ENCODE measurements at places on chromosomes 6 and 20.

DNA sequence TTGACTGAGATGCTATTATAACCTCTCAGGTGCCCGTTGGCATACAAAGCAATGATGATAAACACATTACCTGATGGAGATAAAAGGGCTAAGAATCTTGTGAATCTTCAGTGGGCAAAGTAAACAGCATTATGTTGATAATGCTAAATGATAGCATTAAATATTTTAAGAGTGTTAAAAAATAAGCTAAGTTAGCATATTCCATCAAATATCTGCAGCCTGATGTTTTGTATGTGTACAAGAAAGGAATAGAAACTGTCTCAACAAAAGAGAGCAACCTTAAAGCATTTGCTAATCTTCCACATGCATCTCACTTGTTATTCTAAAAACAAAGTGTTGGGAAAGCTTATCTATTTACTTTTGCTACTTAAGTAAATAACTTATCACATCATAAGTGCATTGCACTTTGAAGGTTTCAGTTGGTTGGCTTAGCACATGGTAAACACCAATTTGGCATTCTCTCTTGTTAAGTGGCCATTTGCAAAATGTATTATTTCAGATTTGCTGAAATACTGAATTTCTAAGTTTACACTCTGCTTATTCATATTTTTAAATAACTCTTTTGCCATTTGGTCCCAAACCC, 151.6 kb downstream of the SYNDIG1 start:
- DNase-seq = no peak

- DNase-seq = no peak
These were observed 59.0 kb upstream of the TPD52L1 start for GRCh38 chr6:125094563-125094962.

- no peak for DNase-seq
These were observed 88.7 kb downstream of the ELOVL5 start for GRCh38 chr6:53259860-53260580.

DNA sequence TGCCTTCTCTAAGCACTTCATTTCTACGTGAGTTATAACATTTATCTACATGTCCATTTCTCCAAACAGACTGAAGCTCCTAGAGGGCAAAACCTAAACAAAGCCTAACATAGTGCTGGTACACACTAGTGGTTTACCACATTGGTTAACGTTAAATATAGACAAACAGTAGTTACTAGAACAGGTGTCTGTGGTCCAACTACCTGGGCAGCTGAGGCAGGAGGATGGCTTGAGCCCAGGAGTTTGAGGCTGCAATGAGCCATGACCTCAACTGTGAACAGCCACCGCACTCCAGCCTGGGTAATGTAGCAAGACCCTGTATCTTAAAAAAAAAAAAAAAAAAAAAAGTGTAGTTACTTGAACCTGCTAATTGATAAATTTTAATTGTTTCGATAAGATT, 26.5 kb downstream of the PTPRK start:
- DNase-seq = no peak

GRCh38 chr6:130585587-130585986, 219.8 kb downstream of the TMEM200A start:
- DNase-seq = no peak
